ENCODE measurements at places on chromosomes 2 and 18. TPM values are rescaled to one million over a fixed set of nuclear protein-coding genes. Genes with fewer than 3 reads are reported as not detected.

GRCh38 chr2:215961981-215962380, 51.4 kb downstream of the MREG start:
- no peak for DNase-seq

CHRNA1 gene
- polyA plus RNA-seq, result 3.8 TPM

GRCh38 chr18:9140381-9140780, 3.8 kb downstream of the ANKRD12 start:
- DNase-seq, result no peak

GRCh38 chr2:172806493-172806892, 70.8 kb downstream of the RAPGEF4 start:
- DNase-seq, result no peak

GRCh38 chr2:10647441-10647840, 42.3 kb downstream of the NOL10 start:
- no peak for DNase-seq

LHCGR gene
- 0.38 TPM for polyA plus RNA-seq

ACVR1 gene
- 25.1 TPM for polyA plus RNA-seq

ABCB11 gene
- polyA plus RNA-seq, result 0.27 TPM

ALK gene
- 0.68 TPM for polyA plus RNA-seq

DNA sequence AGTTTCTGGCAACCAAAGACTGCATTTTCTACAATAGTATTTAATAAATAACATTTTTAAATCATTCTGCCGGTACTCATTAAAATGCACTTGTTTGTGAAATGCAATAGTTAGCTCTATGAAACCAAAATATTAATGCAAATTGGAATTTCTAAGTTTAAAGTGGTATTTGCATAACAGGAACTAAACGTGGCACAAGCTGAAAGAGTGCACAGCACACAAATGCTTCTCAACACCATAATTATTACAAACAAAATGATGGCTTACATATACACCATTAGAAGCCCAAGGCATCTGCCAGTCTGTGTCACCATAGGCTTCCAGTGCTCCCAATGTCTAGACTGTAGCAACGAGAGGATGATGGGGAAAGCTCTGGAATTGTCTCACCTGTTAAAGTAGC, 280.5 kb downstream of the TCF4 start:
- no peak for DNase-seq

SRD5A2 gene
- 0.13 TPM for polyA plus RNA-seq

DNA sequence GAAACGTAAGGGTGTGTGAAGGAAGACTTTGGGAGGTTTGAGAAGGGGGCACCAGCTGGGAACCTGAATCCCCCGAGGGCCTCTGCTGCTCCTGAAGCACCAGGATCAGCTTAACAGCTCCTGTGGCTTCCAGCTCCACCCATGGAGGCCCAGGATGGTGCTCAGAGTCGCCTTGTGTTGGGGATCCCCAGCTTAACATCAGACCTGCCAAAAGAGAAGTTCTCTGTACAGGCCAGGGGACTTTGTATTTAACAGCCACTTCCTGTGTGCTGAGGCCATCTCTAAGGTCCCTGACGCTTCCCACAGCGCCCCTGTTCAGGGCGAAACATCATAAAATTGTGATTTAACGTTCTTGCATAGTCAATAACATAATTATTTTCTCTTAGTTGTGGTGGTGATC, 77.5 kb downstream of the NCK2 start:
- DNase-seq, result no peak

Data from left renal cortex interstitium (tissue), 4 donors.